ENCODE measurements at places on chromosomes 12 and 14.

- no peak for DNase-seq
These were observed 196.3 kb upstream of the PLEKHG7 start for GRCh38 chr12:92506460-92506859.

DNA sequence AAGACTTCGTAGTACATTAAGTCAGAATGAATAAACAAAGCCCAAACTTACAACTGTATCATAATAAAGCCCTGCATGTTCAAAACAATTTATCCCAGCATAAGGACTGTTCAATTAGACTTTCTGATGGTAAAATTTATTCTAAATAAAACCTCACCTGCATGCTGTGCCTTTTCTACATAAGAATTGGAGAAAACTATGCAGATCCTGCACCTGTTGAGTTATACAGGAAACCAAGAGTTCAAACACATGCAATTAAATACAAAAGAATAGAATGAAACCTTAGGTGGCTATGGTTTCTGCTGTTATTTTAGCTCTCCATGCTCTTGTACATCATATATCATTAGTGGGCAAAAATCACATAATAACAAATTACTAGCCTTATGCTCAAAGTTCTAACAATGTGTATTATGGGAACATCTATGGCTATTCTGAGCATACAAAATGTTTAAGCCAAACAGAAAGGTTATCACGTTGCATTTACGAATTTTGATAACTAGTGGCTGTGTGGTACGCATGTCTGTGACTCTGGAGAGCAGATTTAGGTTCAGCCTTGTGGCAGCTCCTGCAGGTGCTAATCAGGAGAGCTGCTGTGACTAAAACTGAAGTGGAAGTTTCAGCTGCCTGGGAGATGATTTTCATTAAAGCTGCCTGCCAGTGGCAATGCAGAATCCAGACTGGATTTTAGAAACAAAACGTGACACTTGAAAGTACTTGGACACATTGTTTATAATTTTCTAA, 36.1 kb upstream of the LRFN5 start:
- no peak for DNase-seq

DNA sequence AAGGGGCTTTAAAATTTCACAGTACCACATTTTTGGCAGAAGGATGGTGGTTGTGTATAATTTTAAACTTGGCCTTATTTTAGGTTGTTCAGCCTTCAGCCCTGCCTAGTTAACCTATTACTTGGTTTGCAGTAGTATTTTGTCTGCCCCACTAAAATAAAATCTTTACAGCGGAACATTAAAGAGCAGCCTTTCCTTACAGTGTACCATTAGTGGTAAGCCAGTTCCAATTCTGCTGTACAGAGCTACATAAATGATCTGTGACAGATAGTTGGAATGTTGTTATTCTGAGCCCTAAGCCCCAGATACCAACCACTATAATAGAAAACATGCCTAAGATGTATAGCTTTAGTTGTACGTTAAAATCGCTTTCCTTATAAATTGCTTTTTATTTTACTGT, 56.2 kb downstream of the SLC38A6 start:
- DNase-seq, result no peak

GRCh38 chr14:69582212-69582611, 7.5 kb upstream of the CCDC177 start:
- DNase-seq, result no peak

DNA sequence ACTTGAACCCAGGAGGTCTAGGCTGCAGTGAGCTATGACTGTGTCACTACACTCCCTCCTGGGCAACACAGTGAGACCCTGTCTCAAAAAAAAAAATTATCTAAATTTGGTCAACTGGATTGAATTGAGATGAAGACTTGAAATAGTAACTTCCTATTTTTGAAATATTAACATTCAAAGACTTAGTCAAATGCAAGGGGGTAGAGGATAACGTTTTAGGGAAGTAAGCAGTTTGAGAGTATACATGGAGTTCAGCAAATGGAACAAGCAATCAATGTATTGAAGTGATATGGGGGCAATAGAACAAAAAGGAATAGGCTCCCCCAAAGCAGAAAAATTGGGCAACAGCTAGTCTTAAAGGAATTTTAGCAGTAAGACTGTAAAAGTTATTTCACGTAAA, 4.6 kb upstream of the MFAP5 start:
- no peak for DNase-seq

- no peak for DNase-seq
These were observed 31.1 kb upstream of the TMX1 start for GRCh38 chr14:51208982-51209381.

- DNase-seq, result no peak
These were observed 10.5 kb downstream of the TTC8 start for GRCh38 chr14:88834883-88835431.

- DNase-seq, result peak; percentile 35
These were observed 63.0 kb upstream of the BTG1 start for GRCh38 chr12:92208613-92209121.

GRCh38 chr14:68140806-68141205, 321.2 kb downstream of the RAD51B start:
- DNase-seq, result no peak

- no peak for DNase-seq
These were observed 1.9 kb downstream of the PLEKHG3 start for GRCh38 chr14:64706119-64706592.

DNA sequence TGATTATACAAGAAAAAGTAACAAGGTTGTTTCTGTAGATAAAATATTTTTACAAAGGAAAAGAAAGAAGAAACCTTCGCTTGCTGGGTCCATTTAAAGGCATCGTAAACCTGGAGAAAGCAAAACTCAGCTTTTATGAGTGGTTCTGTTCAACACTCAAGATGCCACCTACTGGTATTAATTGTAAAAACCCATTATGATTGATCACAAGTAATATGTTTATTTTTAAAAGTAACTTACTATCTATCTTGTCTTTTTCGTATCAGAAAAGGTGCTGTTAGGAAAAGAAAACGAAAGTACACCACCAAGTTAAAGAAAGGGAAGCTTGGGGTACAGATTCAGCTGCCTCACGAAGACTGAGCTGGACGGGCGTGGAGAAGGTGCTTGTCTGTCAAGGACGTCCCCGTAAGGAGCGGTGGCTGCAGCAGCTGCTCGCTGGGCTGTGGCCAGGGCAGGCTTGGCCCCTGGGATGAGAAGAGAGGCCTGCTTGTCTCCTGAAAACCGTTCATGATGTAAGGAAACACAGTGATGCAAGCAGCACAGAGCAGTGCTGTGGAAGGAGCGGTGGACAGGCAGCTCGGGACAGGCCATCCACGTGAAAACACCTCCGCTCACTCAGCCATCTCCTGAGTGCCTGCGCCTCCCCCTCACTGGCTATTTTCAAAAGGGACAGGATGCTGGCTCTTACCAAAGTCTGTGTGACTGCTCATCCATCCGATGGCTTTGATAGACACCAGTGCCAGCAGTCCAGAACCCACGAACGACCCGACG, 25.0 kb downstream of the SLC15A4 start:
- DNase-seq, result no peak

DNA sequence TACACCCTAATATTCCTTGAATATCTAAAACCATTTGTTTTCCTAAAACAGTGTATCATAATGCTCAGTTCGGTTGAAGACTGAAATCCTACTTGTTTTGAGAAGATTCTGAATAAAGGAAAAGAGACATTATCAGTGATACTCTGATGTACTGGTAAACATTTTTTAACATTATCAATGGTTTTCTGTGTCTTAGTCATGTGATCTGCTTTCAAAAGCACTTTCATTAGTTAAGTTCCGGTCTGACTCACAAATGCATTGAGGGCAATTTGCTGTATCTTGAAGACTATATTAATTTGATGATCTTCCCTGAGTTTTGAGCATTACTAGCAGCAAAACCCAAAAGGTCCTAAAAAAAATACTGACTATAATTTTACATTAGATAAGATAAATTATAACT, 145.6 kb downstream of the PRKD1 start:
- DNase-seq, result no peak

- peak; percentile 80 for DNase-seq
These were observed 25.4 kb upstream of the EIF4B start for GRCh38 chr12:52980650-52981423.

GRCh38 chr12:124445826-124446225, 121.6 kb downstream of the NCOR2 start:
- DNase-seq, result no peak

DNA sequence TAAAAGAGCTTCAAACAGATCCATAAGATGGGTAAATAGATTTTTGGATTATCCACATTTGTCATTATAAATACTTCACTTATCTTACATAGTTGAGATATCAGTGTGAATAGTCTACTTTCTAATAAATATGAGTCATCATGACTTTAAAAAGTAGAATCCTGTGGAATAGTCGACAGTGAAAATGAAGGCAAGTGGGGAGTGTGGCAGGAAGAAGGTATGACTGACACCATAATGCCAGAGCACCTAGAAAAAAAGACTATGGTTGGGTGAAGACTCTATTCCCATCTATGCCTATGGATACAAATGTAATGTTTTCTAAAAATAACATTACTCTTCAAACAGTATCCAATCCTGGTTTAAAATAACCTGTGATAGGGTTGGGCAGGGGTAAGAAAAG, 117.5 kb downstream of the MDGA2 start:
- DNase-seq, result no peak

DNA sequence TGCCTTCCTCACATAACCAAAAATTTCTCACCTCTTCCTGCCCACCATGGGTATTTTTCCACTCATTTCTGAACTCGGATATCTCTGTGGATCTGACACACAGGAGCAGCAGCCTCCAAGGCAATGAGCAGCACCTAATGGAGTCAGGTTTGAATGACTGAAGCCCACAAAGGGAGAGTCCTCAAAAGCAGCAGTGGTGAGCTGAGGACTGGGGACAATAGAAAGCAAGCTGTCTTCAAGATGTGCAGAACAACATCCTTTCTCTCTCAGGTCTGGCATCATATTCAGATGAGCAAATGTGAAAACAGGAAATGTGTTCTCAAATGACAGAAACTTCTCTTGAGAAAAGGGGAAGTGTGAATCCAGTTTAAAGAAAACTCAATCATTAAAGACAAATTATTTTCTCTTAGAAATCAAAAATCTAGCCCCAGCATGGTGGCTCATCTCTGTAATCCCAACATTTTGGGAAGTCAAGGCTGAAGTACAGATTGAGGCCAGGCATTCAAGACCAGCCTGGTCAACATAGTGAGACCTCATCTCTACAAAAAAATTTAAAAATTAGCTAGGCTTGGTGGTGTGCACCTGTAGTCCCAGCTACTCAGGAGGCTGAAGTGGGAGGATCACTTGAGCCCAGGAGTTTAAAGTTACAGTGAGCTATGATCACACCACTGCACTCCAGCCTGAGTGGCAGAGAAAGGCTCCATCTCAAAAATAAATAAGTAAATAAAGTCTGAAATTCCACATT, 54.2 kb downstream of the C12orf42 start:
- DNase-seq, result no peak

DNA sequence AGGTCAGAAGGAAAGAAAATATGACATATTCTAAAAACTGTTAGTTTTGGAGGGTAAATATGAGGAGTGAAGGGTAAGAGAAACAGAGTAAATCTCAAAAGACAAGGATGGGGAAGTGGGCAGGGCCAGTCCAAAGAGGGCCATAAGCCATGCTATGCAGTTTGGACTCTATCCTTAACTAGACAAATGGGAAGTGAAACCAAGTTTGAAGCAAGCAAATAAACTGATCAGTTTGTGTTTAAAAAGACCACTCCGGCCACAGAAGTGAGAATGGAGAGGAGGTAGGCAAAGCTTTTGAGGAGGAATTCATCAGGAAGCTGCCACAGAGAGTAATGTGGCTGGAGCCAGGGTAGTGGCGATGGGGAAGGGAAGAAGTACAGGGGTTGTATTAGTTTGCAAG, 37.5 kb upstream of the DAAM1 start:
- DNase-seq, result no peak

- no peak for DNase-seq
These were observed 129.1 kb upstream of the TMCC3 start for GRCh38 chr12:94779485-94779884.

DNA sequence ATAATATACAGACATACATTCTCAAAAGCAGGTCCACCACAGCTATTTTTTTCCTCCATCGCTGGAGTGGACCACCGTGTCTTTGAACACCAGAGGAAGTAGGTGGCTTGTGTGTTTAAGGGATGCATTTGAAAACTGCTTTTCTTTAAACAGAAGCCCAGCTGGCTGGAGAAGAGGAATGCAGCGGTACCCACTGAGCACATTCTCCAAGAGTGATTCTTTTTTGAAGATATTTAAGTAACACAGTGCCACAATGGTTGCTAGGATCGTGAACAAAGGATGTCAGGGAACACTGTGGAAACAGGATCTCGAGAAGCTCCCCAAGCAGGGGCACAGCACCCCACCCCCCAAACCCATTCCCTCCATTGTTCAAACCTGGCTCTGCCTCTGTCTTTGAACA, 286.6 kb upstream of the PWP1 start:
- DNase-seq, result no peak

DNA sequence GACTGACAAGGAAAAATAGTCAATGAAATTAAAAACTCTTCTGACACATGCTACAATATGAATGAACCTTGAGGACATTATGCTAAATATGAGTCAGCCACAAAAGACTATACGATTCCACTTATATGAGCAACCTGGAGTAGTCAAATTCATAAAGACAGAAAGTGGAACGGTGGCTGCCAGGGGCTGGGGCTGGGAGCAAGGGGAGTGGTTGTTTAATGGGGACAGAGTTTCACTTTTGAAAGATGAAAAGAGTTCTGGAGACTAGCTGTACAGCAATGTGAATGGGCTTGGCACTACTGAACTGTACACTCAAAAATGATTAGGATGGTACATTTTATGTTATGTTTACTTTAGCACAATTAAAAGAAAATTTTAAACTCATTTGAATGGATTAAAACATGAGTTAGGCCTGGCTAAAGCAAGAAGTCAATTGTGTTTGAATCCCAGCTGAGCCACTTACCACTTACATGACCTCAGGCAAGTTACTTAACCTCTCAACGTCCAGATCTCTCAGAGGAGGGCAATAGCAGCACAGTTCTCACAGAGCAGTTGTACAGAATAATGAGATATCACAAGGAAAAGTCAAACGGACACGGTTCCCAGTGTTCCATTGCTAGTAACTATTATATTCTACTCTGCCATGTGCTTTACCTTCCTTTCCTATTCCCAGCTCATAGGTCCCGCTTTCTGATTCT, 102.5 kb downstream of the SPTSSA start:
- peak; percentile 47 for DNase-seq

DNA sequence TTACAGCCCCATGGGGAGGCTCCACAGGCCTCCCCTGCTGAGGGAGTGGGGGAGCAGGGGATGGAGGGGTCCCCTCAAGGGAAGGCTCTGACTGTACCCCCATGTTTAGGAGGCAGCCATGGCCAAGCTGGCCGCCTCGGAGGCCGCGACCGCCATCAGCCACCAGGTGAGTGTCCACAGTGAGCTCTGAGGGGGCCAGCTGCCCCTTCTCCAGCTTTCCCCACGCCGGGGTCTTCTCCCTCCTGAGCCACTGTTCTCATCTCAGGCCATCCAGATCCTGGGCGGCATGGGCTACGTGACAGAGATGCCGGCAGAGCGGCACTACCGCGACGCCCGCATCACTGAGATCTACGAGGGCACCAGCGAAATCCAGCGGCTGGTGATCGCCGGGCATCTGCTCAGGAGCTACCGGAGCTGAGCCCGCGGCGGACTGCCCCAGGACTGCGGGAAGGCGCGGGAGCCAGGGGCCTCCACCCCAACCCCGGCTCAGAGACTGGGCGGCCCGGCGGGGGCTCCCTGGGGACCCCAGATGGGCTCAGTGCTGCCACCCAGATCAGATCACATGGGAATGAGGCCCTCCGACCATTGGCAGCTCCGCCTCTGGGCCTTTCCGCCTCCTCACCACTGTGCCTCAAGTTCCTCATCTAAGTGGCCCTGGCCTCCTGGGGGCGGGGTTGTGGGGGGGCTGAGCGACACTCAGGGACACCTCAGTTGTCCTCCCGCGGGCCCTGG, 13.6 kb downstream of the ACADS start:
- no peak for DNase-seq

GRCh38 chr14:22854963-22855724, 16.4 kb upstream of the LRP10 start:
- peak; percentile 10 for DNase-seq

Data from mucosa of descending colon (tissue), 3 donors.